ENCODE measurements at places on chromosomes 12 and 14.

DNA sequence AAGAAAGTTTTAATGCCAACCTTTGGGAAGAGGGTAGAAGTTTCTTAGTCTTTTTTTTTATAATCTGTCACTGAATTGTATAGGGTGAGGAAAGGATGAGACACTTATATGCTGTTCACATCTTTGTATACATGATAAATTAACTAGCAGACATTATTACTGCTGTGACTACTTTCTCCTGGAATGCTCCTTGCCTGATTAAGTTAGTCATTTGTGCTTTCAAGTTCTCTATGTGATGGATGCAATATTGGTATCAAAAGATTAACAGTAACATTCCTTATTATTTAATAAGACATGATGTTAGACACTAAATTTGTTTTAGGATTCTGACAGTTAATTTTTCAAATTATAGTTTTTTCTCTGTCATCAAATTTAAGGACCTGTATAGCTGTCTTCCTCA is 223.4 kb upstream of the GARIN2 start:
- DNase-seq = no peak

- no peak for DNase-seq
Measured at GRCh38 chr12:131126662-131127173, 173.0 kb downstream of the ADGRD1 start.

DNA sequence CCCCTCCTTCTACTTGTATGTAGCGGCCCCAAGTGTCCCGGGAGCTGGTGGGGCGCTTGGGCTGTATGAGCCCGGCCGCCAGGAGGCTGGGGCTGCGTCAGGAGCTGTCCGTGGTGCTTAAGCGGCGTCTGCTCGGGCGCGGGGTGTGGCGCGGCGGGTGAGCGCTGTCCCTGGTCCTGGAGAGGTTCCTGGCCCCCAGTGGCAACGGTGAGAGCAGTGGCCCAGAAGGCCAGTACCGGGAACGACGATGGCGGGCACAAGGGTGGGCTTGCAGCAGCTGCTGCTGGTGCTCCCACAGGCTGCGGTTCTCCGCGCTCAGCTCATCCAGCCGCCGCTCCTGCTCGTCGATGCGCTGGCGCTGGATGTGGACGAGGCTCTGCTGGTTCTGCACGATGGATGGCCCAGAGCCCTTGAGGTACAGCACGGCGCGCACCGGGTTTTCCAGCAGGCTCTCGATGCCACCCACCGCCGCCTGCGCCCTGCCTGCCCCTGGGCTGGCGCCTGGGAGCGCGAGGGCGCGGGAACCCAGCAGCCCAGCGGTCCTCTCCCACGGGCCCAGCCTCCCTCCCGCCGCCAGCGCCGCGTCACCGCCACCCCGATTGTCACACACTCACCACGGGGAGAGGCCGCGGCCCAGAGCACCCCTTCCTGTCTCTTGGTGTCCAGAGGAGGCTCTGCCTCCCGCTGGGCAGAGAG is 41.9 kb upstream of the FKBP4 start:
- peak; percentile 69 for DNase-seq

- no peak for DNase-seq
Measured at GRCh38 chr12:14767617-14768016, 35.7 kb downstream of the WBP11 start.

DNA sequence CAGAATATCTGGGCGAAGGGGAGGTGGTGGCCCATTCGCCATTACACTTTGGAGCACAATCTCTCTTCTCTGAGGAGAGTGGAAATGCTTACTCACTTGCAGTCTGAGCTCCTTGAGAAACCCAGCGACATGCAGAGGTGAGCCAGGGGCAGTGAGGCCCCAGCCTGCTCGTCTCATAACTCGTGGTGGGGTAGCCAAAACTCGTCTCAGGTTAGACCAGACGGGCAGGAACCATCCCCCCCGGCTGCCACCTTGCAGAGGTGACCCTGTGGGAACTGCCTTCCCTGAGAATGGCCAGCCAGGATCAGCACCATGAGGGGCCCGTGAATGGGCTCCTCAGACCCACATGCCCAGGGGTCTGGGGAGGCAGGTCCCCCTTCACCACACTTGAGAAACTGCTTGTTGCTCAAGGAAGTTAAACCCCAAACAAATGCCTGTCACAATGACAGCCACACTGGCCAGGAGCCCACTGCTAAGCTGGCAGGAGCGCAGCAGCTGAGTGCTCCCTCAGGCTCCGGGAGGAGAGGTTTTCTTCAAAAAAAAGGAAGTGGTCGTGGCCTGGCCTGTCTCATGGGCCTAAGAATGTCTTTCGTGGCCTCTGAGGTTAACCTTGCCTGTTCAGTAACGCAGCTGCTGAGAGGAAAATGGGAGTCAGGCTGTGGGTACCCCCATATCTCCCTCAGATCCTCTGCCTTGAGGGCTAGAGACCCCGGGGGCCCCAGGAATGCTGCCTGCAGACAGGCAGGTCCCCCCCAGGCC is 9.2 kb upstream of the ALDH2 start:
- DNase-seq = no peak

- no peak for DNase-seq
Measured at GRCh38 chr14:69261761-69262331, 1.9 kb downstream of the GALNT16 start.

DNA sequence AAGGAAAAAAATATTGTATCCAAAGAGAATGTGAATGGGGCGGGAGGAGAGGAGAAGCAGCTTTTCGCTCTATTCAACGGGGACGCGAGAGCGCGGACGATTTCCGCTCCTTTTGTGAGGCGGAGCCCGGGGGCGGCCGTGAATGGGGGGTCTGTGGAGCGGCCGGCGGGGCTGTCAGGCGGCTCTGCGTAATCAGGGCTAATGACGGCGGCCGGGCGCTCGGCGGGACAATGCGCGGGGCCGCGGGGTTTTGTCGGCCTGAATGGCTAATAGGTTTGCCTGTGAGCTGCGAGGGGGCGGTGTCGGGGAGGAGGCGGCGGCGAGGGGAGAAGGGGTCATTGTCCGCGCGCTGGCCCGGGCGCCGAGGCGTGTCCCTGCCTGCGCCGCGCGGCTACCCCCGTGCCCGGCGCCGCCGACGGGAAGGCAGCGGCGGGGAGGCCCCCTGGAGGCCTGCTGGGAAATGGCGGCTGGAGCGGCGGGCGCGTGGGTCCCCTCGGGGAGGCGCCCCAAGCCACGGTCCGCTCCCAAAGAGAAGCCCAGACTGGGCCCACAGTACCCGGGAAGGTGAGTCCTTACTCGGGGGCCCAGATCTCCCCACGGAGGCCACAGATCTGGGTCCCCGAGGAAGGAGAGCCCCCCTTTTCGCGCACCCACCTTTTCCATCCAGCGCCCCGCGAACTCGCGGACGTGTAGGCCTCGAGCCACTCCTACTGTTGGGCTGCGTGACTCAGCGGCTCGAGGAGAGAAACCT is 6.0 kb downstream of the SIX6 start:
- peak; percentile 26 for DNase-seq

- no peak for DNase-seq
Measured at GRCh38 chr12:3157581-3158323, 80.6 kb downstream of the TSPAN9 start.

DNA sequence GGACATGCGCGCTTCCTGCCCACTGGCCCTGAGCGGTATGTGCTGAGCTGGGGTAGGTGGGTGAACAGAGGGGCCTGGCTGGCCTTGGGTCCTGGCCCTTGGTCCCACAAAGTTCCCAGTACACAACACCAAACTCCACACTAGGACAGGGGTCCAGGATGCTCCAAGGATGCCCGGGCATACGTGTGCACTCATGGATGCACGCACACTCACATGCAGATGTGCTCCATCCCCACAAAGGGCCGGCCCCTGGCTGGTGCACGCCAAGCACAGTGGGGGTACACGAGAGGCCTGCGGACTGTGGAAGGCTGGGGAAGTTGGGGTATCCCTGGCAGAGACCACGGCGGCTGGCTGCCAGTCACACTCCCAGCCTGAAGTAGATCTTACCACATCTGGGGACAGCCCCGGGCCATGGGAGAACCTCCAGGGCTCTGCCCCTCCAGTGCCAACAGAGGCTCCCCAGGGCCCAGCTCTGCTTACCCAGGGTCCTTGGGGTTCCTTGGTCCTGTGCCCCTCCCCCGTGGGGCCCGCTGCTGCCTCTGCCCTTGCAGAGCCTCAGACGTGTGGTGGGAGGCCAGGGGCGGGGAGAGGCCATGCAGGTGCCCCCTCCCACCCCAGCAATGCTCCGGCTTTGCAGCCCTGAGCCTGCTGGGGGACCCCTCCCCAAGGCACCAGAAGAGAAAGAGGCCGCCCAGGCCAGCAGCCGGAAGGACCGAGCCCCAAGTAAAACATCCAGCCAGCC is 24.0 kb upstream of the NUDT14 start:
- no peak for DNase-seq

GRCh38 chr12:132340266-132341035 is 11.1 kb upstream of the GALNT9 start:
- DNase-seq = no peak

DNA sequence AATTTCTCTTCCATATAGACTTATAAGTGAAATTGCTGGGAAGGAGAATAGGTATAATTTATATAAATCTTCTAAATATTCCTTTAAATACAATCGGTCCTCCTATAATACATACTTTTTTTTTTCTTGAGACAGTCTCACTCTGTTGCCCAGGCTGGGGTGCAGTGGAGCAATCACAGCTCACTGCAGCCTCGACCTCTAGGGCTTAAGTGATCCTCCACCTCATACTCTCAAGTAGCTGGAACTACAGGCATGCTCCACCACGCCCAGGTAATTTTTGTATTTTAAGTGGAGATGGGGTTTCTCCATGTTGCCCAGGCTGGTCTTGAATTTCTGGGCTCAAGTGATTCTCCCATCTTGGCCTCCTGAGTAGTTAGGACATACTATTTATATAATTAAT is 29.7 kb upstream of the NPFF start:
- no peak for DNase-seq

GRCh38 chr14:36524874-36525745 is 5.1 kb upstream of the NKX2-1 start:
- DNase-seq = no peak

DNA sequence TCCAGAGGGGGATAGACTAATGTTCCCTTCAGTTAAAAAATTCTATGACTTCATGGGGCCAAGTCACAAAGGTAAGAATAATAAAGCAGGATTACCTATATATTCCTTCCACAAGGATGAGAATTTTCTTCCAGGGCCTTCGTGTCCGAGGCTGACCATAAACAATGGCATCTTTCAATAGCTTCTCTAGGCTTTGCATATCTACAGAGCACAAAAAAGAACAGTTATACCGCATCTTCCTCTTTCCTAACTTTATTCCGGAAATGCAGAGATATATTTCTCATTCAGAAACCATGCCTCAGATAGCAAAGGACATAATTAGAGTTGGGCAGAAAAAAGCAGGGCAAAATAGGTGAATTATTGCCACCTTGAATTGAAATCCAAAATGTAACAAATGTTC is 58.3 kb upstream of the ISM2 start:
- DNase-seq = no peak

DNA sequence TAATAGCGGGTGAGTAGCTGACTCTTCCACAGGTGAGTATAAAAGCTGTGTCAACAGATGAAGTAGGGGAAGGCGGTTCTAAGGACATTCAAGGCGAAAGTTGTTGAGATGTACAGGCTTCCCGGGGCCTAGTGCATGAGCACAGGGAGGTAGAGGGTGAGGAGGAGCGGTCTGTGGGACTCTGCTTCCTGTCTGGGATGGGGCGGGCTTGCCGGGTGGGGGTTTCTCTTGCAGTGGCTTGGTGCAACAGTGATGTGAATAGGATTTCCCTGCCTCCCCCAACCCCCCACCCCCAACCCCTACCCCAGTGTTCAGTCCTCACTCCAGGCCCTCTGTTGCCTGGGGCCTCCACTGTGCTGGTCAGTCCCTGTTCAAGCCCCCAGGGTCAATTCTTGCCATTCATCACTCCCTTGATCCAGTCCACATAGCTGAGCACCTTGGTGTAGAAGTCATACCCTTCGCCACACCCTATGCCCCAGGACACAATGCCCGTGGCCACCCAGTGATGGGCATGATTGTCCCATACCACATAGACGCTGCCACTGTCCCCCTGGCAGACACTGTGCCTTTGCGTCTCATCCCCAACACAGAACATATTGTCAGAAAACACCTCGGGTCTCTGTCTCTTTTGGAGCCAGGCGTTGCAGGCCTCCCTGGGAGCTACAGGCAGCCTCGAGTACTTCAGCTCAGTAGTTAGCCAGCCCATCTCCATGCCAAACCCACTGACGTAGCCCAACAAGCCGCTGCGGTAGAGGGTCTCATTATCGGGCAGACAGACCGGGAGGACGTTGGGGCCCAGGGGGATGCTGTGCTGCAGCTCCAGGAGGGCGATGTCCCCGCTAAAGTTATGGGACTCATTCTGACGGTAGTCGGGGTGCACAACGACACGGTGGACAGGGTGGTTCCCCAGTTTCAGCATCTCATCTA is 4.0 kb upstream of the C1R start:
- DNase-seq = no peak

GRCh38 chr14:30889244-30889594 is 14.9 kb downstream of the COCH start:
- DNase-seq = no peak

DNA sequence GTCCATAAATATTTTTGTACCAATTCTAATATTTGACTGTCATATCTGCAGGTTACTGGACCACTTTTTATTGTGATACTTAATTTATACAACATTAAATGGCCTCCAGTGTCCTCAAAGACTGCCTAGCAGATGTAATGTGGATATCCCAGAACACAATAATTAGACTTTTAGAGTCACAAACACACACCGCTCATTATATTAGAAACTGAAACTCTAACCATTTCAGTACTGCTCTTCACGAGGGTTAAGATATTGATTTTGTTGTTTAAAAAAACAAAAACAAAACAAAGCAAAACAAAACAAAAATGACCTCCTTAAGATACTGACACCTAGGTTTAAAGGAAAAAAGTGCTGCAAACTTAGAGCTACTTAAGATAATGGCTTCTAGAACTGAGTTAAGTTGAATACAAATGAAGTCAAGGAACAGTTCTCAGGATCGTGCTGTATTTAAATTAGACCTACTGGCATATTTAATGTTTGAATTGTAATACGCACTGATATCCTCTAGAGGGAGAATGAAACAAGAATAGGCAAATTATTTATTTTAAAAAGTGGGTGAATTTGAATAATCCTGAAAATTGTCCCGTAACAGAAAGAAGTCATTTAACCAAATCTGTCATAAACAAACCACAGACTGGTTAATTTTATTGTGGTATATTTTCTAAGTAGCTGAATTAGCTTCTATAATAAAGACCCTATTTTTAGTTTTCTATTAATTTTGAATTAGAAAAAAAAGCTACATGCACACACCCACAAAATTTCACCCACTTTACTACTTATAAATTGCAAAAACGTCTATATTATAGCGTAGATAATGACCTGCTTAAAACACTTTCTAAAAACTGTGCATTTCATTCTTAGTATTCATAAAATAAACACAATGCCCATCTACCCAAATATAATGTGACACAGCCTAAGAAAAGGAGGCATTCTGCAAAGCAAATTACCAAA is 395.2 kb upstream of the DCN start:
- DNase-seq = no peak

GRCh38 chr14:101219896-101220703 is 316.6 kb upstream of the RTL1 start:
- DNase-seq = no peak

DNA sequence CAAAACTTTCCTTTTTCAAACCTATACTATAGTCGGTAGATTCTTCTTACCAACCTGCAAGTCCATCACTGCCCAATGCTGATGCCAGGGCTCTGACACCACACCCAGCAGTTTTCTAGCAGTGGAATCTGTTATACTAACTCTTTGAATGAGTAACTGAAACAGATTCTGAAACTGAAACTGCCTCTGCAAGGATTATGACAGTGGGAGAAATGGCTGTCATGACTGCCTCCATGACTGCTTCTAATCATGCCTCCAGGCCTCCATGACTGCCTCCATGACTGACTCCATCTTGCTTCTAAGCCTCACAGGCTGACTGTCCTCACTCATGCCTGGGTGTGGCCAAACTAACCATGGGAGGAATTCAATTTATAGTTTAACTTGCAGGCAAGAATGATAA is 29.4 kb upstream of the OXA1L start:
- DNase-seq = peak; percentile 42

- DNase-seq = no peak
Measured at GRCh38 chr12:26285401-26285800, 90.0 kb downstream of the SSPN start.

Data from stimulated activated CD4-positive, alpha-beta T cell treated with anti-CD3 and anti-CD28 coated beads, Interleukin-4, amount 100 ng/mL, for 48 hours (primary cell).